ENCODE measurements at places on chromosomes 12 and 14.

DNA sequence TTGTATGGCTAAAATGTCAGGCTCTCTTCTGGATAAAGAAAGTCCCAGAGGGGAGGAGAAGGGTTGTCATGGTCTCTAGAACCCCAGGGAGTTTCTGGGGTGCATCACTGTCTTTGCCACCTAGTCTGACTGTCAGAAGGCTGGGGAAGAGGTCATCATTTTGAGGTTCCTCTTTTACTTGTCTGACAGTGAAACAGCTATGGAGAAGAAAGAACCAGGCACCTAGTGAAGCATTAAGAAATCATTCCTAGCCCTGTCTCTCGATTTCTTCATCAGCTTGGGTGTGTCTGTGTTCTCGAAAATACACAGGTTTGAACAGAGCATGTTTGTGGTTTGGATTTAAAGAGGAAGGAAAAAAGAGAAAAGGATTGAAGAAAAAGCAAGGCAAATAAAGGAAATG lies 158.7 kb upstream of the LRIG3 start:
- no peak for DNase-seq

- no peak for DNase-seq
Observed at GRCh38 chr12:108449478-108449877, 65.6 kb upstream of the FICD start.

GRCh38 chr14:88323086-88323522 lies at the start of gene KCNK10:
KCNK10 (minus strand) TSS chr14:88323269; CDS start chr14:88322798, 471 bp downstream.
- DNase-seq = no peak

DNA sequence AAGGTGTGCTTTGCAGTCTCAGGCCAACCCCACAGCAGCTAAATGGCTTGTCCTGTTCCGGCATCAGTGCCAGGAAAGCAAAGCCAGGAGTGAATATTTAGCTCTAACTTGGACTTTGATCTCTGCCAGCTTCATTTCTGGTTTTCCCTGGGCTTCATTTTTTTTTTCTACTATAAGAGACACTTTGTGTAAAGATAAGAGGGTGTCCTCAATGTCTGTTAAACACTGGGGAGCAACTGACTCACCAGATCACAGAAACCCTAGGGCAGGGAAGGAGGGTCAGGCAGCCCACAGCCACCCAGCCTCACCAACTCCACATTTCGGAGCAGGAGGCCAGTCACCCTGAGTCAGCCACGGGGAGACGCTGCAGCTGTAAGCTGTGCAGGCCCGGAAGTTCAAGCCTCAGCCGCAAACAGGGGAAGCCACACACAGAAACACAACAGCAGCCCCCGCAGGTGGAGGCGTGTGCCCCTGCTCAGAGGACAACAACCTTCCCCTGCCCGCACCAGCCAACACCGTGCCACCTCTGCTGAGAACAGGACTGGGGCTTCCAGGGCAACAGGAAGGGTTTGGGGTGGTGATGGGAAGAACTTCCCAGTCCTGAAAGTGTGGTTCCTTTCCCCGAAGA lies 6.3 kb downstream of the TNFRSF1A start:
- DNase-seq = peak; percentile 85

GRCh38 chr14:40981247-40981646 lies 625.4 kb upstream of the LRFN5 start:
- no peak for DNase-seq

GRCh38 chr12:40203060-40203430 lies 21.8 kb upstream of the LRRK2 start:
- no peak for DNase-seq

Data from CD4-positive, alpha-beta T cell treated with Interferon alpha-2 for 1 hour (primary cell).